ENCODE measurements at places on chromosomes 6 and 20.

GRCh38 chr6:145206247-145206907 is 528.9 kb downstream of the EPM2A start:
- H3K36me3 ChIP-seq: no peaks in the 10 kb centered on the region
- H3K27me3 ChIP-seq: no peaks in the 10 kb centered on the region
- H3K4me3 ChIP-seq: no peak overlapping the region

GRCh38 chr6:65148839-65149238 is 558.2 kb downstream of the EYS start:
- no peak for DNase-seq
- H3K27ac ChIP-seq: no peak overlapping the region
- no peak overlapping the region for H3K4me3 ChIP-seq
- no peaks in the 10 kb centered on the region for H3K36me3 ChIP-seq
- no peaks in the 10 kb centered on the region for H3K4me1 ChIP-seq

DNA sequence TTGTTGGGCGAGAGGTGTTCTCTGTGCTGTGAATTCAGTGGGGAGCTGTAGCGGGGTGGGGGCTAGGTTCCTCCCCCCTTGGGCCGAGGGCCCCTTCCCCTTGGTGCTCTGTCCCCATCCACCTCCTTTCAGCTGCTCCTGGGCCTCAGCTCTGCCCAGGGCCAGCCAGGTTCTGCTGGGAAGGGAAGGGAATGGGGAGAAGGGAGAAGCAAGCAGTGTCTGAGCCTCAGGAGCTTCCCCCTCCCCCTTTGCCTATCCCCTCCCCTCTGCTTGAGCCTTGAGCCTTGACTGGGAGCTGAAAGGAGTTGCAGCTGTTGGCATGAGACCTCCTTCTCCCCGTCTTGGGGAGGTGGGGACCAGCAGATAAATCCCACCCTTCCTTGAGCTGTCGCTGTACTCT is 576 bp upstream of the RRP36 start:
- peak overlapping the region; percentile 76 for H3K4me3 ChIP-seq
- peak overlapping the region; percentile 82 for H3K27ac ChIP-seq
- DNase-seq: no peak
- H3K27me3 ChIP-seq: no peaks in the 10 kb centered on the region

DNA sequence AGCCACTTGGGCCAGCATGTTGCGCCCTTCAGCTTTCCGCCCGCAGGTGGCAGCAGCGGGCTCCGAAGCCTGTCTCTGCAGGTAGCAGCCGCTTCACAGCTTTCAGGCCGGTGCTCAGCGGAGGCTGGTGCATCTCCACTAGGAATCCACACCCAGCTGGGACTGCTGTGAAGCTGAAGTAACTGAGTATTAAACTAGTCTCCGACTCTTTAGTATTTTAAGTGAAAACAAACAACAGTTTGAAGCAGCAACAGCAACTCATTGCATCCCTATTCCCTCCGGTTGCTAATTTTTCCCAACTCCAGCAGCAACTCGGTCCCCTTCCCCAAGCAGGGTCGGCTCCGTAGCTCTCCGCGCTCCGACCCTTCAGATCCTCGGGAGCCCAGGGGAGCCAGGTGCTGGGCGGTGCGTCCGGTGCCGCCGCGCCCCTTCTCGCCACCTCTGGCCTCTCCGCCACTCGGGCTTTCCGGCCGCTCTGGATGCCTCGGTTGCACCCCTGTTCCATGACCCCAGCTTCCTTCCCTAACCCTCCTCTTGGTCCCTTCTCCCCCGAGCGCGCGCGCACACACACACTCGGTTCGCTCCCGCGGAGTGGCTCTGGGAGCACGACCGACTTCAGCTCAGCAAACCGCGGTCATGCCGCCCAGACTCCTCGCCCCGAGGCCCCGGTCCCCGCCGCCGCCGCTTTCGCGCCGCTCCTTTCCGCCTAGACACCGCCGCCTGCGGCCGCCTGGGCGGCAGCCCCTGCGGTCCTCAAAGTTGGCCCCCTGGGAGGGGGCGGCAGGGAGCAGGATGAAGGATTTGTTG is 765 bp upstream of the NKAIN2 start:
- no peak overlapping the region for H3K27ac ChIP-seq
- no peak overlapping the region for H3K4me3 ChIP-seq
- H3K27me3 ChIP-seq: peaks cover 31% of the 10 kb centered on the region

- no peak overlapping the region for H3K27ac ChIP-seq
- peak; percentile 29 for DNase-seq
- H3K27me3 ChIP-seq: peaks cover 36% of the 10 kb centered on the region
- H3K4me1 ChIP-seq: peaks cover 22% of the 10 kb centered on the region
Measured at GRCh38 chr6:13398069-13398381, 69.7 kb upstream of the TBC1D7 start.

- no peaks in the 10 kb centered on the region for H3K4me1 ChIP-seq
- H3K27ac ChIP-seq: no peak overlapping the region
- no peak overlapping the region for H3K4me3 ChIP-seq
- H3K27me3 ChIP-seq: no peaks in the 10 kb centered on the region
Measured at GRCh38 chr20:14067603-14068002, 72.3 kb downstream of the MACROD2 start.

DNA sequence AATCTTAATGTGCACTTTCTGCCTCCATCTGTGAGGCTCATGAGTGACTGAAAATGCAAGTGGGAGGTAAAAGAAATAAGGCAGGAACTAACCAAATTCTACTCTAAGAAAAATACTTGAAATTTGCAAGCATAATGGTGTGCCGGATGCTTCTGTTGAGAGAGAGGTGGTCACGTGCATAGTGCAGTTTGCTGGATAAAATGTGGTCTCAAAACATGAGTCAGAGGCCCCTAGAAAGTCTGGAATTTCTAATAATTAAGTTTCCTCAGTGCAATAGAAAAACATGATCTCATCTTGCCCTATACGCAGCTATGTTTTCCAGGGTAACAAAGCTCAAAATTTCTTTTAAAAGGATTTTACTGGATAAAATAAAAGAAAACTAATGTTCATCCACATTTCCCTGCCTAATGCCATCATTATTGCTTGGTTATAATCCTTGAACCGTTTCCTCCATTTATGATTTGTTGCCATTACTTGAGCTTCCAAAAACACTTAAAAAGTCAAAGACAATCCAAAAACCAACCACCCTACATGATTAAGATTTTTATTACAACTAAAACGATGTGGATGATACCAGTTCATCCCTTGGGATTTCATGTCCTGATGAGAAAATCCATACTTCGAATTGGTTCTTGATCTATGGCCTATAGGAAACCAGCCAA is 351.7 kb upstream of the ARID1B start:
- H3K36me3 ChIP-seq: no peaks in the 10 kb centered on the region
- no peaks in the 10 kb centered on the region for H3K4me1 ChIP-seq
- no peak overlapping the region for H3K27ac ChIP-seq
- H3K27me3 ChIP-seq: no peaks in the 10 kb centered on the region
- H3K4me3 ChIP-seq: no peak overlapping the region
- no peak for DNase-seq

GRCh38 chr6:17900011-17900410 is 87.4 kb downstream of the KIF13A start:
- no peaks in the 10 kb centered on the region for H3K27me3 ChIP-seq
- no peak for DNase-seq
- no peak overlapping the region for H3K27ac ChIP-seq
- H3K36me3 ChIP-seq: no peaks in the 10 kb centered on the region
- H3K4me1 ChIP-seq: peaks cover 22% of the 10 kb centered on the region

- no peaks in the 10 kb centered on the region for H3K27me3 ChIP-seq
- no peak for DNase-seq
- no peak overlapping the region for H3K4me3 ChIP-seq
- no peaks in the 10 kb centered on the region for H3K36me3 ChIP-seq
Measured at GRCh38 chr6:131049608-131050007, 13.4 kb downstream of the EPB41L2 start.

- no peak overlapping the region for H3K4me3 ChIP-seq
- DNase-seq: no peak
- H3K36me3 ChIP-seq: no peaks in the 10 kb centered on the region
- no peaks in the 10 kb centered on the region for H3K27me3 ChIP-seq
Measured at GRCh38 chr6:2108700-2109306, 136.6 kb downstream of the GMDS start.

DNA sequence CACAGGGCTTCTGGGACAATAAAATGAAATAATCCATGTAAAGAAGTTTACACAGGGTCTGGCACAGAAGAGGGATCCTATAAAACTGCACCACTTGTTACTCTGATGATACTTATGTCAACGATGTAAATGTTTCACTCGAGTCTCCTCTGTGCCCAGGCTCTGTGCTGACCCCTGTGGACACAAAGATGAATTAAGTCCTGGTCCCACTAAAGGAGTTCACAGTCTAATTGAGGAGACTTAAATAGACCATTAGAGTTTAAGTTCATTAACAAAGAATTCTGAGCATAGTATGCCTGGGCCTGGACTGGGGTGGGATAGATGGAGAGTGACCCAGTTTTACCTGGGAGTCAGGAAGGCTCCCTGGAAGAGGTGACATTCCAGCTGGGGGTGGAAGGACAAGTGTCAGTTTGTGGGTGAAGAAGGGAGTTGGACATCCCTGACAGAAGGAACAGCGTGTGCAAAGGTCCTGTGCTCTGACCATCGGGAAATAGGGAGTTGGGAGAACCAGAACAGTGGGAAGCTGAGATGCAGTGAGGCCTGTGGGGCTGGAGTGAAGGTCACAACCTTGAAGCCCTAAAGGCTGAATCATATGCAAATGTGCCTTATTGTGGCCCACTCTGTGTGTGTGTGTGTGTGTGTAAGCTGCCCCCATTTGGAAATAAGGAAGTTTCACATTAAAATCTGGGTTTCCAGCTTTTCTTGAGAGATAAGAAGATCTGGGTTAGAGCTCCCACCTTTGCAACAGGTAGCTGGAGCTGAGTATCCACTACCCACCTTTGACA is 1.1 kb downstream of the OCSTAMP start:
- H3K27ac ChIP-seq: no peak overlapping the region
- no peaks in the 10 kb centered on the region for H3K4me1 ChIP-seq
- H3K27me3 ChIP-seq: no peaks in the 10 kb centered on the region
- no peak for DNase-seq

DNA sequence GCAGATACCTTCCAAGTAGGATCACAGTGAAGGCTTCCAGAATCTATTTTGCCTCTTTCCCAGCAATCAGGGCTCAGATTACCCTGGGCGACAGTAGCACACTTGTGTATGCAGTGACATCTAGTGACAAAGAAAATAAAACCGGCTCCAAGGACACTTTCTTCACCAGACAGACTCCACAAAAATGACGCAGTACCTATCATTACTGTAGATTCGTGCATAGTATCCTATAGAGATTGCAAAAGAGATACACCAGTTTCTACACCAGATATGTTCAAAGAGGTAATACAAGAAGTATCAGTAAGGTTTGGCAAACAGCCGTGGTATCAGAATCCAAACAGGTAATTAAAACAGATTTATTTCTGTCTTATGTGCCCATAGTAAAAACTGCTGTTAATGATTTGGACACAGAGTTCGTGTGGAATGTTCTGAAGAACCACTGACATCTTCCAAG is 600.4 kb upstream of the JAG1 start:
- H3K36me3 ChIP-seq: no peaks in the 10 kb centered on the region
- H3K27me3 ChIP-seq: no peaks in the 10 kb centered on the region
- peak; percentile 61 for DNase-seq
- H3K4me1 ChIP-seq: no peaks in the 10 kb centered on the region
- H3K27ac ChIP-seq: no peak overlapping the region

DNA sequence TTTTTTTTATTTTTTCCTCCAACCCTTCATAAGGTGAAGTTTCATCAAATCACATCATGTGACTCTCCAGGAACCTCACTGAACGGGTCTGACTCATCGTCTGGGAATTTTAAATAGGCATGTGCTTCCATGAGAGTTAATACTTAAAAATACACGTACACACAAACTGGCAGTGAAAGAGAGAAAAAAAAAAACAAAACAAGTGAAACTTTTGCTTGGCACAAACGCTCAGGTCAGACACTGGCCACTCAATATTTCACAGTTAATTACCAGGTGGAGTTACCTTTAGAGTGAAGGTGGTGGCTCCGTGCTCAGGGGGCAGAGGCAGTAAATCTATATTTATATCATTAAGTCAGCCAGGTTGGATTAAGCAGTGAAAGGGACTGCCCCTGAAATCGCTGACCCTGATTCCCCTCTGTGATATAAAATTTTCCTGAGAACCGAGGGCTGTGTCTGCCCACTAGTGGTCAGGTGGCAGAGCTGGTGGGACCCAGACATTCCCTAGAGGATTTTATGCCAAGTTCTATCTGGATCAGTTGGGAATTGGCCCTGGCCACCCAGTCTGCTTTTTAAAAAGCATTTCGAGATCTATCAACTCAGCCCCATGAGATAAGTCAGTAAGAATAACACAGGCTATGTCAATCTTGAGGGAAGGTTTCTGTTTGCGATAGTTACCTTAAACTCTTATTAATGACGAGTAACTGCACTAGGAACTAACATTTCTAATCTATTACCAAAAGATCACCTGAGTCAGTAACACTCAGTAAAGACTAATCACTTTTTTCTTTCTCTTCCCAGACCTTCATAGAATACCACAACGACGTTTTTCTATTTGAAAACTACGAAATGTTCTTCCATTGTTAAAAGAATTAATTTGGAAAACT is 259.1 kb downstream of the HDGFL1 start:
- peaks cover 8% of the 10 kb centered on the region for H3K4me1 ChIP-seq
- peak overlapping the region; percentile 39 for H3K4me3 ChIP-seq
- H3K27ac ChIP-seq: peak overlapping the region; percentile 68
- no peaks in the 10 kb centered on the region for H3K36me3 ChIP-seq
- no peaks in the 10 kb centered on the region for H3K27me3 ChIP-seq

DNA sequence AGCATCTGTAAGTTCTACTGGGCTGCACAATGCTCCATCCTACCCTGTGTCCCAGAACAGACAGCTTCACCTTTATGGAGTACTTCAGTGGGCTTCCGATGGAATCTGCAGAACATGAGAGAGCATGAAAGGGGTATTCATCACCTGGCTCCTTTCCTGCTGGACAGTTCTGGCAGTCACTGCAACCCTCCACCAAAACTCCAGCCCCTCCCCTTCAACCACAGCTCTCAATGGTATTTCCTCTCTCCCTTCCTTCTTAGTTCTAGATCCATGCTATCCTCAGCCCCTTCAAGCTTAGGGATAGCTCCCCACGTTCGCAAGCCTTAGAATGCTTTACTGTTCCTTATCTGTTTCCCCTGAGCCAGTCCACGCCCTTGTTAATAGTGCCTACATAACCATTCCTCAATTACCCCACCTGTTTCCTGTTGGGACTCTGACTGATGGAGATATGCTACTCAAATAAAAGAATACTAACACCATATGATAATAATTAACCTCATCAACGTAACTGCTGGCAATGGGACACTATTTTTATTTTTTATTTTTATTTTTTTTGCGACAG is 26.8 kb downstream of the TRAM2 start:
- no peak overlapping the region for H3K4me3 ChIP-seq
- no peaks in the 10 kb centered on the region for H3K36me3 ChIP-seq
- DNase-seq: no peak
- H3K4me1 ChIP-seq: peaks cover 40% of the 10 kb centered on the region
- no peaks in the 10 kb centered on the region for H3K27me3 ChIP-seq

- H3K4me1 ChIP-seq: no peaks in the 10 kb centered on the region
- no peaks in the 10 kb centered on the region for H3K36me3 ChIP-seq
- H3K4me3 ChIP-seq: no peak overlapping the region
- H3K27me3 ChIP-seq: no peaks in the 10 kb centered on the region
Measured at GRCh38 chr6:89950446-89950845, 56.2 kb downstream of the GJA10 start.

Measured in adrenal gland (tissue), 19 donors.